Right kidney (tissue), 9 donors: ENCODE measurements at places on chromosomes 2 and 18.

DNA sequence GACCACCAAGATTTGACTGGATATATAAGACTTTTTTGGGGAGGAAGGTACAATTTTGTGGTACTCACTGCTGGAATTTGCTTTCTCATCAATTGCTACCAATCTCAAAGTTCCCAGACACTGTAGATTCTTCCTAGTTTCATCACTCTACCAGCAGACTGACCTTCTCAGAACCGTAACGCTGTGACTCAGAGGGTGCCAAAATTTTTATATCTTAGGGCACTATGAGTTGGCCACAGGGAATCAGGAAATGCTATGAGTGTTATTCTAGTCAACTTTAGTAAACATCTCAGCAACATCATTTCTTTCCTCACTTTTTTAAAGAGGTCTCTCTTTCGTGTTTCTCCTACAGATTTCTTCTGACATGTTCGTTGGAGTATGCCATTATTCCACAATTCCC lies 499.0 kb downstream of the TMX3 start:
- DNase-seq = no peak

DNA sequence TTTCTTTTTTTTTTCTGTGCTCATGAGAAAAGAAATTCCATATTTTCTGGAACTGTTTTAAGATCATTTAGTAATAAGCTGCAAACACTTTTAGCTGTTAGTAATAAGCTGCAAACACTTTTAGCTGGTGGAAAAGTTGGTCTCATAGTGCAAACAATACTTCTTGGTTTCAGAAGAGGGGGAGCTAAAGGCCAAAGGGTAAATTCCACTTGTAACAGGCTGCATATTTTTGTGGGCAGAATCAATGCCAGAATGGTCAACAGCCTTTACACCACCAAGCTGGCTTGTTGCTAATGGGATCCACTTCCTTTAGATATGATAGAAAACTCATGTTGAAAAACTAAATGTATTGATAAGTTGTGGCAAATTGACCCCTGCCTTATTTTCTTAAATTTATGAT lies 356.8 kb downstream of the NR4A2 start:
- DNase-seq = no peak

GRCh38 chr2:30502310-30502709 lies 55.3 kb downstream of the LCLAT1 start:
- DNase-seq = no peak

DNA sequence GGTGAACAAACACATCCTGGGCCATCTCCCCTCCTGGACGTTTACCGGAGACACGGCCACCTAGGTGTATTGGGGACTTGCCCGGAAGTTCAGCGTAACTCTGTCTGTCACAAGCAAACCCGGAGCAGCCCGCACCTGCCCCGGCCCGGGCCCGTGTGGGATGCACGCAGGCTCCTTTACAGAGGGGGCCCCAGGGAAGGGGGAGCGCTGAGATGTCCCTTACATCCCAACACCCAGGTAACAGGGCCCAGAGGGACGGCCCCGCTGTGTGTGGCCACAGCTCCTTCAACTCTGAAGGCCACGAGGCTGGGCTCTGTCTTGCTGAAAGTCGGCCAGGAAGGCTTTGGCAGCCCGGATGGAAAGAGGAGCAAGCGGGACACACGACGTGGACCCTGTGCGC lies 212.8 kb downstream of the TWIST2 start:
- no peak for DNase-seq

- no peak for DNase-seq
Observed at GRCh38 chr2:20662308-20662937, 4.5 kb upstream of the GDF7 start.

DNA sequence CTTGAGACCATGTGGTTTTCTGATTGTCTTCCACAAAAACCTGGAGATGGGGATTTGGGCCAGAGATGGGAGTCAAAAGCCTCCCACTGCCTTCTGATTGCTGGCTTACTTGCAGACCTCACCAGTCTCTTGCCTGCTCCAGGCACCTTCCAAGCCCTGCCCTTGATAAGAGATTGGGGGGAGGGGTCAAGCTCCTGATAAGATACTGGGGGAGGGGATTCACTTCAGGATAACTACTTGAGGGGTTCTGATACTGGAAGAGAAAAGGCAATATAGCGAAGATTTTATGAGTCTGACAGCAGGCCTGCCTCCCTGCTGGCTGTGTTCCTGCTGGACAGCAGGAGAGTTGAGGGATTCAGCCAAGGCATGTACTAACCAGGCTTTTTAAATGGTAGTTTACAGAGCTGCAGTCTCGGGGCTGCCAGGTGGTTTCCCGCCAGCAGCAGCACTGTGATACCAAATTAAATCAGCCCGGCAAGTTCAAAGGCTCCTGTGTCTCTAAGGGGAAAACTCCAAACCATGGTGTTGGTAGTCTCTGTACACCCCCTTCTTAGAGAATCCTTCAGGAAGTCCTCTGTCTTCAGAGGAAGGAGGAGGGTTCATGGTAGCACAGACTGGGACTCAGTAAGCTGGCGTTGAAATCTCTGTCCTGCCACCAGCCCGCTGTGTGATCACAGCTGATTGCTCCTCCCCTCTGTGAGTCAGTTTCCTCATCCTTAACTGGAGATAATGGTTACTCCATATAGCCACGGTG lies 58.3 kb downstream of the FBXO36 start:
- DNase-seq = peak; percentile 7

DNA sequence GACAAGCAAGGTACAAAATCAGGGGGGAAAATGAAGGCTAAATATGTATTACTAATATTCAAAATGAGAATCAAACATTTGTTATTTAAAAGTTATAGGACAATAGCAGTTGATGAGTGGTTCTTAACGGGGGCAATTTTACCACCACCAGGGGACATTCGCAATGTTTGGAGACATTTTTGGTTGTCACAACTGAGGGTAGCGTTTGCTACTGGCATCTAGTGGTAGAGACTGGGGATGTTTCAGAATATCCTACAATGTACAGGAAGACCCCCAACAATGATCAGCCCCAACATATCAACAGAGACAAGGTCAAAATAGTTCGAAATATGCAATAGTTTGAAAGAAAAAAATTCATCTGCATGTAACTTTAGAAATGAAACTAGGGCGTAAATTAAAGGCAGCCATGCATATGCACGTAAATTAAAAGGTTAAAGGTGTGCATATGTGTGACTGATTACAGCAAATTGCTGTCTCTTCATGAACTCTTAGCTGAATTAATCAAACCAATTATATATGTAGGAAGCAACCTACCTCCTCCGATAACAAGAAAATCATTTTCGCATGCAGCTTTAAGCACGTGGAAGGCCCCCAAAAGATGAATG lies 61.2 kb upstream of the CUL3 start:
- DNase-seq = no peak

- DNase-seq = peak; percentile 17
Observed at GRCh38 chr2:180411661-180412060, 404.6 kb upstream of the CWC22 start.

GRCh38 chr2:160901613-160902012 lies 258.6 kb upstream of the TANK start:
- no peak for DNase-seq

- DNase-seq = no peak
Observed at GRCh38 chr2:30704309-30705020, 102.8 kb downstream of the CAPN13 start.

DNA sequence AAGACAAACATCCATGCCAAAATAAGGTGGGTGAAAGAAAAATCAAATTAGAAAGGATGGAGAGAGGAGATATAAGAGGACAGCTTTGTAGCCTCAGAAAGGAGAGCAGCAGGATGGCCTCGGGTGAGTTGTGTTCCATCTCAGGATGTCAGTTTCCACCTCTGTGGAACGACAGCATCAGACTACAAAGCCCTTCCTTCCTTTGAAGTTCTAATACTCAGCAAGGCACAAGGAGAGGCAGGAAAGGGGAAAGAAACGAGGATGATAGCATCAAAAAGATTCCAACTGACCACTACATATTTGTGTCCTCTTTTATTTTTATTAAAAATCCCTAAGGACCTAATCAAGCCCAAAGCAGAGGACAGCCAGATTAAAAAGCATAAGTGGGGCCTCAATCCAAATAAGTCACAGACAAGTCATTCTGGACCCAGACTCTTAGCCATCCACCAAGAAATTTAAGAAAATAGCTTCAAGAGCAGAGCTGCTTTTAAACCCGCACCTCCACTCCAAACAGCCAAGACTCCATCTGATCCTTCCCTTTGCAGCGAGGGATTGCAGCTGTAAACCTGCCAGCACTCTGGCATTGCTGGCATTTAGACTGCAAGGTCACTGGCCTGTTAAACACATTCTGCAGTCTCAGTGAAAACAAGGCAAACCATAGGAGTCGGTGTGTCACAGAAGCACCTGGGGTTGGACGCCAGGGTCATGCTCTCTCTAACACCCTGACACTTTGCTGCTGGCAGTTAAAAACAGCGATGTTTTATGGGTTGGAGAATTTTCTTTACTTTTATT lies 314.5 kb upstream of the CHAC2 start:
- peak; percentile 4 for DNase-seq

DNA sequence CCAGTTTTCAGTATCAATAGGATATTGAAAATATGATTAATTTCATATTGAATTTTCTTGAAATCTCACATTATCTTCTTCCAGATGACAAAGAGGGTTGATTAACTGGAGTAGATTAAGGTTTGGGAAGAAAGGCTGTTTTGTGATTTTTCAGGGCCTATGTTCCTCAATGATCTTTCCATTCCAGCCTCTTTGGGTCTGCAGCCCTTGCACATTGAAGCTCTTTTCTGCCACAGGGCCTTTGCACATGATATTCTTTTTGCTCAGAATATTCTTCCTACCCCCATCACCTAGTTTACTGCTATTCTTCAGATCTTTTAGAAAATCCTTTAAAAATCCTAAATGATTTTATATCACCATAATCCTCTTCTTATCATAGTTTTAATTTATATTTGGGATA lies 449.6 kb downstream of the PLCL1 start:
- DNase-seq = no peak

DNA sequence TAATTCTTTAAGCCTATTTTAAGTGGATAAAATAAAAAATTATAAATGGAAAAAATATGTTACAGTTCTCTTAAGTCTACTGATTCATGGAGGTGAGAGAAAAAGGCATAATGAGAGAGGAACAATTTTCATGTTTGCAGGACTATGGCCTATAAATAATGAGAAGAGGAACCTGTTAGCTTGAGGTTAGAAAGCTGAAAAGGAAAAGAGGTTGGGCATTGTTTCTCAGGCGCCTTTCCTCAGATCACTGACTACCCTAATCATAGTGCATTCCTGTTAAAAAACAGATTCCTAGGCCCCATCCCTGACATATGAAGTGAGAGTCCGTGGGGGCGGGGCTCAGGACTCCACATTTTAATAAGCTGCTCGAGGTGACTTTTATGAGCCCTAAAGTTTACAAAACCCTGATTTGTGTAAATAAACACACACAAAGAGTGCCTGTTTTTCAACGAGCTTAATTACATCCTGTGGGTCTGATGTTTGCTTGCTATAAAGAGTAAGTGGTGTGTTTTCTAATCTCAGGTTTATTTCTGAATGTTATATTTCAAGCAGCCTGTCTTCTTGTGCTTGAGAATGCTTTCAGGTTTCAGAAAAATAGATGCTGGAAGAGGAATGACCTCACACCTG lies 335.5 kb downstream of the CLIP4 start:
- DNase-seq = no peak

DNA sequence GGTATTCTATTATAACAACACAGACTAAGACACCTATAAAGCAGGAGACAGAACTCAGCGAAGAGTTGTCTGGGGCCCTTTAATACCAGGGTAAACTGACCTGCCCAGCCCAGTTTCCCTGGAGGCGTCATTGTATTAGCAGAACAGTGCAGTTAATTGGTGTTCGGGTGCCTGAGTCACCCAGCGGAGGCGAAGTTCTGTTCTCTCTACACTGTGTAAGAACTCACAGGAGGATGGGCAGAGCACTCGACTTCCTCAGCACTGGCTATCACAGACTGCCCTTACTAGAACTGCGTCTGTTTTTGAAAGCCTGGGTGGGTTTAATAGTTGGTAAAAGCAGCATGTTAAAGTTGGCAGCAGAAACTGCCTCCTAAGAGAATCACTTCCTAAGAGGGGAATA lies 106.5 kb upstream of the ATP8B1 start:
- DNase-seq = no peak
